Putamen (tissue), 1 donor: ENCODE measurements at places on chromosomes 1 and 21.
A peak's percentile ranks its signal among the peaks of the same experiment; 100 is the strongest.

GRCh38 chr1:30476911-30477459 lies 246.4 kb downstream of the MATN1 start:
- DNase-seq, result no peak

DNA sequence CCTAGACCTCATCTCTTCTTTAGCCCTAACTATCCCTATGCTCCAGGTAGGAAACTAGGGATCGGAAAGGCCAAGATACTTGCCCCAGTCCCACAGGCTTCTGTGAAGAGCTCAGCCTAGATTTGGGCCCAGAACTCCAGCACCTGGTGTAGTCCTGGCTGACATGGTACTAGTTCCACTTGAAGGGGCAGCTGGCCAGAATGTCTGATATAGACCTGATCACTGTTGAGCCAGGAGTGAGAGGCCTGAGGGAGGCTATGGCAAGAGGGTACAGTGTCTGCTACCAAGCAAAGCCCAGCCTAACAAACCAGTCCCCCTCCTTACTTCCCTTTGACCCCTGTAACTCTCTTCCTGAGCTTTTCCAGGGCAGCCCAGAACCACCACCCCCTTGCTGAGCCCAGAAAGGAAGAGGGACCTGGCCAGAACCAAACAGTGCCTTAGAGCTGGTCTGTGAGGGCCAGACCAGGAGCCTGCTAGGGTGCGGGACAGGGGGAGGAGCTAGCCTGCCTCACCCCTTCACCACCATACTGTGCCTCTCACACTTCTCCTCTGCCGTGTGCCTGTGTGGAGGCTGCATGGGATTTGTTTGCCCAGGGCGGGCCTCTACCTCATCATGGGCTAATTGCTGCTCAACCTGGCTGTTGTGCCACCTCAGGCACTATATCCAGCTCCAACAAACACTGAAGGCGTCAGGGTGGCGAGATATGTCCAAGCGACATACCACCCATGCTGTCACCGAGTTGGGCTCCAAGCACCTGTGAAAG lies 10.9 kb downstream of the POMGNT1 start:
- DNase-seq, result no peak

GRCh38 chr1:30851286-30851685 lies 57.3 kb downstream of the SDC3 start:
- no peak for DNase-seq

DNA sequence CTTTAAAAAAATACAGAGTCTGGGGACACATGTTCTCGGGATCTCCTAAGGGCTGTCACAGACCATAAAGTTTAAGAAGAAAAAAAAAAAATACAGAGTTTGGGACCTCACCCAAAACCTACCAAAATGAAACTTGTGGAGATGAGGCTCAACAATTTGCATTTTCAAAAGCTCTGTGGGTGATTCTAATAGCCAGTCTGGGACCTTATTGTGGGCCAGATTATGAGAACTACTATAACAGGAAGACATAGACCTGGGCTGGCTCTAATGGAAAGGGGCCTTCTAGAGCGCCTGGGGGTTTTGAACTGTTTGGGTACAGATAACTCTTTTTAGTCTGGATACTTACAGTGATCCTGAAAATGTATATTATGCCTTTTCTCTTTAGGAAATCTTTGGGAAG lies 69.1 kb downstream of the LAMC1 start:
- no peak for DNase-seq

GRCh38 chr1:176879784-176880620 lies 284.5 kb downstream of the ASTN1 start:
- DNase-seq, result no peak

- DNase-seq, result no peak
Measured at GRCh38 chr1:12302798-12303447, 73.1 kb downstream of the VPS13D start.

GRCh38 chr1:174789399-174789798 lies 210.3 kb upstream of the CACYBP start:
- DNase-seq, result no peak

DNA sequence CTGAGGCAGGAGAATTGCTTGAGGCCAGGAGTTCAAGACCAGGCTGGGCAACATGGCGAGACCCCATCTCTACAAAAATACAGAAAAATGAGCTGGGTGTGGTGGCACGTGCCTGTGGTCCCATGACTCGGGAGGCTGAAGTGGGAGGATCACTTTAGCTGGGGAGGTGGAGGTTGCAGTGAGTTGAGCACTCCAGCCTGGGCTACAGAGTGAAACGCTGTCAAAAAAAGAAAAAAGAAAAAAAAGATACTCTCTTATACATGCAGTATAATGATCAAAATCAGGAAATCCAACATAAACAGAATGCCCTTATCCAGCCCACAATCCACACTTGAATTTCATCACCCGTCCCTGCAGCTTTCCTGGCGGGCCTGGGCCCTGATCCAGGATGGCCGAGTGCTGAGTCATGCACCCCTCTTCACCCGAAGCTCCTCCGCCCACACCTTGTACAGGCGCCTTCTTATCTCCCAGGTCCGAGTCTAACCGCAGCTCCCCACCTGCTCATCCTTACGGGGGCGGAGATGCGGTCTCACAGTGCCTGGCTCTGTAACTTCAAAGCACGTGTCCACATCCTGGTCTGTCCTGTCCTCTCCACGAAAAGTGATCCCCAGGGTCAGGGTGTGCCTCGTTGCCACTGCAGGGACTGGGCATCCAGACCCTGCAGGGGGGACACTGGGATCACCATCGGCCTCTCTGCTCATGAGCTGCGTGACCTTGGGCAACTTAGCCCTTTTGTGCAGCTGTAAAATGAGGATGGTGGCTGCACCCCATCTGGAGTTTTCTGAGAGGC lies 120.2 kb upstream of the SLC45A1 start:
- DNase-seq, result no peak

DNA sequence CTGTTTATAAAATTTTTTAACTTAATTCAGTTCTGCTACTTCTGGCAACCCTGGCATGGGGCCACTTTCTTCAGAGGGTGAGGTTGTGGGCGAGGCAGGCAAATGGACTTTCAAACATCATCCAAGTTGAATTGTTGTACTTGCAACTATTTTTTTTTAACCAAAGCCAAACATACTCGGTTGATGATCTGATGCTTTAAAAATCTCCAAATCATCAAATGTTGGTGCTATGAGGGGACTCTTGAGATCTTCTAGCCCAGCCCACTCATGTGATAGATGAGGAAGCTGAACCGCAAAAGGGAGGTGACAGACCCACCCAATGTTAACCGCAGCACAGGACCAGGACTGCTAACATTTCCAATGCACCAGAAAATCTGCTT lies 6.7 kb downstream of the SLC1A7 start:
- DNase-seq, result no peak

DNA sequence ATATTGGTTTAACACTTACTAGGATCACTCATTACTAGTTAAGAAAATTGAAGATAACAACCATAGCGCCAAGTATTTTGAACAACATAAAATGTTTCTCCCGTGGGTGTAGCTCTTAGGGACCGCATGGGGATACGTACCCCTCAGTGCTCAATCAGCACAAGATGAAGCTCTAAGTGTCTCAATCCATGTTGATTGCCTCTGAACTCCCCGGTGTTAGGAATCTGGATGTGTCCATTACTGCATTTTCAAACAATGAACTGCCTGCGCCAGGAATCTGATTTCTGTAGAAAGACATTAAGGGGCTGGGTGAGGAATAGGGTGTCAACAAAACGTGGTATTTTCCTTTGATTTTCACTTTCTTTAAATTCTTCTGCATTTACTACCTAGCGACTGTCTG lies 100.2 kb downstream of the LMO4 start:
- DNase-seq, result no peak

- DNase-seq, result no peak
Measured at GRCh38 chr1:244199902-244200301, 148.8 kb downstream of the ZBTB18 start.

DNA sequence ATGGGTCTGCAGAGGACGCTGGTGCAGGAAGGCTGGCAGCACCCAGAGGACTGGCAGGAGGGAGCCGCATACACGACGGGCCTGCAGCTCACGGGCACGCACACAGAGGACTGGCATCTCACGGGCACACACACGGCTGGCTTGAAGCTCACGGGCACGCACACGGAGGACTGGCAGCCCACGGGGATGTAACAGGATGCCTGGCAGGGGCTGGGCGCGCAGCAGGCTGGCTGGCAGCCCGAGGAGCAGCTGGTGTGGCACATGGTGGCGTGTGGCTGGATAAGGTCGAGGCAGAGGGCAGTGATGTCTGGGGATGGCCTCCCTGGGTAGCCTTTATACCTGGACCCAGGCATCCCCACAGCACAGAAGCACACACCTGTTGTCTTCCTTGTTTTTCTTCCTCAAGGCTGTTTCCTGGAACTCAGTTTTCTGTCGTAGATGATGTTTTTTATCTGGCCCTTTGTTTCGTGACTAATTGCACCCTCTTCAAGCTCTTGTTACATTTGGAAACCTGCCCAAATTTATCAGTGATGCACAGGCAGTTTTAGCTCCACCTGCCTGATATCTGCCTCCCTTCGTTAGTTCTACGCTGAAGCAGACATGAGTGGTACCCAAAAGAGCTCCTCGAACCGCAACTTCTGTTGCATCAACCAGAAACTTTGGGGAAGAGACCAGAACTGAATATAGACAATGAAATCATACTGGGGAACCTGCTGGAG lies at the start of gene KRTAP12-1:
Gene KRTAP12-1 (minus strand): TSS at position 303 of the 719 bp plus-strand sequence. CDS start 40 bp downstream, at position 263.
- no peak for DNase-seq

- no peak for DNase-seq
Measured at GRCh38 chr21:36847189-36847588, 119.3 kb downstream of the HLCS start.

- DNase-seq, result no peak
Measured at GRCh38 chr1:245205396-245205795, 50.6 kb downstream of the KIF26B start.

- DNase-seq, result no peak
Measured at GRCh38 chr1:179803918-179804317, 60.8 kb downstream of the FAM163A start.

DNA sequence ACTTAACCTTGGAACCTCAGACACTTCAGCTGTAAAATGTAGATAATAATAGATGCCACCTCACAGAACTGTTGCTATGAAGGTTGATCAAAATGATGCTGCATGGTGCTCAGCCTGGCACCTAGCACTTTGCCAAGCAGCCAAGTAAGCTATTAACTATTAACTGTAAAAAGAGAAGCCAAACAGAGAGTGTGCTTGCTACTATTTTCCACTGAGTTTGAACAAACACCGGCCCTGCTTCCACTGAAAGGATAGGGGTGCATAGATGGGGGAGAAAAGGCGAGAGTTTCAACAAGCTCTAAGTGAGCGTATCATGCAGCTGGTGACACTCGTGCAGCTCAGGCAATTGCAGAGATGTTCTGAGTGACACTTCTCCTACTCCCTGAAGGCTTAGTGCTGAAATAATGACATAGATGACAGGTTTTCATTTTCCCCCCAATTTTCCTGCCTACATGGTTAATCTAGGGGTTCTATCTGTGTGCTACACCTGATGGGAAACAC lies 78.2 kb downstream of the GPR88 start:
- DNase-seq, result peak; percentile 78

GRCh38 chr1:87399701-87400100 lies 71.0 kb downstream of the LMO4 start:
- no peak for DNase-seq

DNA sequence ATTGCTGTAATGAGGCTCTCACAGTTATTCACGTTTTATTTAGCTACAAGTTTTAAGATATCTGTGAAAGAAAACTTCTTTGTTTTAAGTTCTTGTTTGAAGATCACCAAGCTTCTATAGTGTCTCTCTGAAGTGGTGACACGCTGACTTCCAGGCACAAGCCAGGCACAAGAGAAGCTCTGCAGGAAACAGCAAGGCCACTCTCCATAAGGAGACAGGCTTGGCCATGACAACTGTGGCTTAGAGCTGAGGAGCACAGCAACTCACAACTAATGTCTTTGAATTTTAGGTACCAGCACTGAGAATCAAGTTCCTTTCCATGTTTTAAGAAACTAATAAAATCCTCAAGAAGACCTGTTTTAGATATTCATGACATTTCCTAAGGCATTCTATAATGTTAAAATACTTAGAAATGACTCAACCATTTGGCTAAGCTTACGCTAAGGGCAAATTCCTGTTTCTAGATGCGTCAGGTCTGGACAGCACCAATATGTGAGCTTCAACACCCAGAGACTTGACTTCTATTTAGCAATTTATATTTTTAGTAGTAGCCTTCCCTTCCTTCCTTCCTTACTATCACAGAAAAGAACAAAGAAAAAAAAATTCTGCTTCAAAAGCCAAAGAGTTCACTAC lies 40.2 kb downstream of the APP start:
- no peak for DNase-seq

GRCh38 chr21:33028773-33029384 lies 3.1 kb downstream of the OLIG2 start:
- DNase-seq, result peak; percentile 26
